ENCODE measurements at places on chromosomes 1 and 21.

GRCh38 chr1:176101951-176102642 lies 105.0 kb downstream of the COP1 start:
- no peak for DNase-seq

- DNase-seq, result no peak
These were observed 1.5 kb downstream of the LACTBL1 start for GRCh38 chr1:22971161-22971560.

DNA sequence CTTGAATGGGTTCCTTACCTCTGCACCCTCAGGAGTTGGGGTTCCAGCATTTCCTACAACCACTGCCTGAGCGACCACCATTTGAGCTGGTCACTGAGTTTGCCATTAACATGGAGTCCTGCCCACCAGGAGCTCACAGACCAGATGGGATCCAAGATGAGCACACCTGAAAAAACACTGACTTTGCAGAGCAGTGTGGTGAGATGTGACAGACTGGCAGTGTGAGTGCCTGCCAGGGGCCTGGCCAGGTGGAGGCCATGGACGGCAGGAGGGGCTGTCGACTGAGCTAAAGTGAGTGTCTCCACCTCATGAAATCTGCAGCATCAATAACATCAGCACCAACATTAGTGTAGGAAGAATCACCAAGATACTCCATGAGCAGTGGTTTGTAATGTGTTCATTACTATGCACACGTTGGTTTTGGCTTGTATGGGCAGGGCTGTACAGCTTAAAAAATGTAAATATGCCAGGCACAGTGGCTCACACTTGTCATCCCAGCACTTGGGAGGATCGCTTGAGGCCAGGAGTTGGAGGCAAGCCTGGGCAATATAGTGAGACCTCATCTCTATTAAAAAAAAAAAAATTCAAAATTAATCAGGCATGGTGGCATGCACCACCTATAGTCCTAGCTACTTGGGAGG lies 12.2 kb upstream of the MIXL1 start:
- no peak for DNase-seq

DNA sequence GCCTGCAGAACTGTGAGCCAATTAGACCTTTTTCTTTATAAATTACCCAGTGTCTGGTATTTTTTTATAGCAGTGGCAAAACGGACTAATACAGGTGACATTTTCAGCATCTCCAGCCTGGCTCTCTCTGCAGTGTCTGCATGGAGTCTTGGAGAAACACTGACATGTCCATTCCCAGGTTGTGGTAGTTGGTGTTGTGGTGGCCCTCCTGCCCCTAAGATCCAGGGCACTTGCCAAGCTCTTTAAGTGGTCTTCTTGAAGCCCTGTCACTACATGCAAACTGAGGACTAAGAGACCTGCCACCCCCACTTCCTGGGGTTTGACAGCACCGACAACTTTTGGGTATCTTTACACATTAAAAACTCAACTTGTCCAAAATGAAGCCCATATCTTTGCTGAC lies 419.4 kb downstream of the NPHP4 start:
- DNase-seq, result no peak

GRCh38 chr1:235642943-235643371 lies 6.6 kb downstream of the GNG4 start:
- DNase-seq, result no peak

DNA sequence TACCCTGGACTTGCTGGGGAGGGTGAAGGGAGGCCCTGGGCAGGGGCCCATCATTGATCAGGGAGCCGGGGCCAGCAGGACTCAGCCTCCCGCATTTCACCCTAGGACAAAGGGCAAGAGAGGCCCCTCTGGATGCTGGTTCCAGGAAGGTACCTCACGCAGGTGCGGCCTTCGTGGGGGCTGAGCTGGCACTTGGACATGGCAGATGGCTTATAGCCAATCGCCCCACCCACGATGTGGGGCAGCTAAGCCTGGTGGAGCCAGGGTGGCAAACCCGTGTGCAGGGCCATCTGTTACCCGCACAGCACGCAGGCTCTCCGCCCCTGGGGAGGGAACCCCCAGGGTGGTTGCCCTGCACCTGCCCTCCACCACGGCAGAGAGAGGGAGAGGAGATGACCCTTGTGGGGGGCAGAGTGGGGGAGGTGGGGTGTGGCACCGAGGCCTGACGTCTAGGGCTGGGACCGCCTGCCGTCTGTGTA lies 2.5 kb downstream of the TFF3 start:
- no peak for DNase-seq

- no peak for DNase-seq
These were observed 153.9 kb upstream of the LMO4 start for GRCh38 chr1:87174724-87175245.

- DNase-seq, result no peak
These were observed 123.0 kb downstream of the PCBP3 start for GRCh38 chr21:45766501-45766900.

GRCh38 chr1:69836971-69837636 lies 269.4 kb downstream of the LRRC7 start:
- DNase-seq, result no peak

- DNase-seq, result no peak
These were observed 175.3 kb downstream of the MAGI3 start for GRCh38 chr1:113565621-113566020.

DNA sequence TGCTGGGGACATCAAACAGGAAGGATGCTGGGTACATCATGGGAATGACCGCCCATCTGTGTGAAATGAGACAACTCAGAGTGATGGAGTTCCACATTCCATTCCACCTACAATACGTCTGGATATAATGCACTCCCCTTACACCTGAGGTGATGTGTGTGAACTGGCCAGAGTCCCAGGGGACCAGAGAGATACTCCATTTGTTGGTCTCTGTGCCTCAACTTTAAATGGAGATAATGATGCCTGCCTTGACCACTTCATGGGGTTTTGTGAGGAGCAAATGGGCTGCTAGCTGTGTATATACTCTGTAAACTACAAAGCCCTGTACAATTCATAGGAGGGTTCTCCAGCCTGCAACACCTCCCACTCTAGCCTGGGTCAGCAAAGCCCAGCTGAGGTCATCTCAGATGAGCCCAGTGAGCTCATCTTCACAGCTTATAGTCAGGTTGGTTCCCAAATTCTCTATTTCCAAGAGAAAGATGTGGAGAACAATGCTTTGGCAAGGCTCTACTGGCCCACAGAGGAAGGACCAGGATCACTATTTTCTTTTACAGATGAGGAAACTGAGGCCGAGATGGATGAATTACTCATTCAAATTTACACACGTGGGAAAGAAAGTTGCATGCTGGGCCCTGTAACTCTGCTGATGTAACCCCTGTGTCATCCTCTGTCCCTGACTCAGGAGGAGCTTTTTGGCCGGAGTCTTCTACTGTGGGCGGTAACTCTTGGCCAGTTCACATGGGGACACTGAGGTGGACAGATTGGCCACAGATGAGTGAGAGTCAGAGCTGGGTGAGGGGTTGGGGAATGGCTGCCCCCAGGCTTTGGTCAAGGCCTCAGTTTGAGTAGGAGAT lies 105.6 kb upstream of the GCLM start:
- no peak for DNase-seq

DNA sequence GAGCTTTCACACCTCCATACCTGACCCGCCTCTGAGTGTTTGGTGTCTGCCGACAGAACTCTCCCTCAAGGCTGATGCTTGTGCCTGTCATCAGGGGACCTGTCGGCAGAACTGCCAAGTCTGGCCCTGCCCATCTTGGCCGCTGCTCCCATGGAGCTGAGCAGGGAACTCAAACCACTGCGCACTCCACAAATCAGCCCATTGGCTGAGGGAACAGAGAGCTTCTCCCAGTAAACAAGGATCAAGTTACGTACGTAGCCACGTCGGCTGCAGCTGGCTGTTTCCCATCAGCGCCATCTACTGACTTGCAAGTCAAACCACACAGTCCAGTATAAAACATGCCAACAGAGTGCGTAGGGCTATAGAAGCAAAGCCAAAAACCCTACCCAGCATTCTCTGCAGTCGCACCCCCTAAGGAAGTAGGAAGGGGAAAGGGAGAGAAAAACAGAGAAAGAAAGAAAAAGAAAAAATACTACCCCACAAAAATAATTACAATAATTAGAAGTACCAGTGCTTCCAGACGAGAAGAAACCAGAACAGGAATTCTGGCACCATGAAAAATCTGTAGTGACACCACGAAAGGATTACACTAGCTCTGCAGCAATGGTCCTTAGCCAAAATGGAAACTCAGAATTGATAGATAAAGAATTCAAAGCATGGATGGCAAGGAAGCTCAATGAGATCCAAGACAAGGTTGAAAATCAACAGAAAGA lies 13.1 kb downstream of the KRTAP13-1 start:
- DNase-seq, result no peak

DNA sequence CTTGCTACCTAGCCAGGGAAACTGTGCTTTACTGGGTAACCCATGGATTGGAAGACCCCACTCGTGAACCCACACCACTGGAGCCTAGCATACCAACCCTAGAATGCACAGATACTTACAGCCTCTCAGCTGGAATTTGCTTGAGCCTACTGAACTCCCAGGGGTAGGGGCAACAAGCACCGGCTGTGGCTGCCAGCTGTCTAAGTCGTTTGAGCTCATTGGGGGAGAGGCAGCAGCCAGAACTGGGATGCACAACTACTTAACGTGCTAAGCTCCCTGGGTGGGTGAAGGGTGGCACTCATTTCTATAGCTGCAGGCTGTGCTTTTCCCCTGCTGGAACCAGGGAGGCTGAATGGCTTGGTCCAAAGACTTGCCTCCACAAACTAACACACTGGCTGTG lies 212.4 kb downstream of the ZNF648 start:
- no peak for DNase-seq

DNA sequence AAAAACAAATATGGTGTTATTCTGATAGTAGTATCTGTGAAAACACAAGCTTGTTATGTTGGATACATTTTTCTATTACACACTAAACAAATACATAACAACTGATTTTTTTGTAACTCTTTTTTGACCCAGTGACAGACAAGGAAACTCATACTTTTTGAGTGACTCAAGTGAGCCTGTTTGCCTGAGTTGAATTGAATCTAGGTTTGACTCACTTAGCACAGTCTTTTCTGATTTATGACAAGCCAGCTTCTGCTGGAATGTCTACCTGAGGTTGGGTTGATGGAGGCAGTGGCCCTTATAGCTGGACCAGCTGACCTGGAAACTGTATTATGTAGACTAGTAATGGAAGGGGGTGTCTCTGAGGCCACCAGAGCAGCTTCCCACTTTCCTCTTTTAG lies 4.2 kb upstream of the CLCA4 start:
- DNase-seq, result no peak

- no peak for DNase-seq
These were observed 61.6 kb downstream of the MAP3K21 start for GRCh38 chr1:233389169-233389568.

DNA sequence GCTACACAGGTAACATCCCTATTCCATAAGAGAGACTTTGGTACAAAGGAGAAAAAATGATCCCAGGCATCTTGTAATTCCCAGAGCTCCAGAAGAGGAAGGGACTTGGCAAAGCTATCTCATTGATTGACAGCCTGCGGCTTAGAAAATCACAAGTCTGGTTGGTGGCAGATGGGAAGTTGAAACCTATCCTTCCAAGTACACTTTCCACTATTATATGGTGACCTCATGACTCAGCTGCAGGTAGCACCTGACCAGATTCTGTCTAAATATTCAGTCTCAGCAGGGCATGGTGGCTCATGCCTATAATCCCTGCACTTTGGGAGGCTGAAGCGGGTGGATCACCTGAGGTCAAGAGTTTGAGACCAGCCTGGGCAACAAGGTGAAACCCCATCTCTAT lies 89.9 kb downstream of the TIAM1 start:
- DNase-seq, result no peak

DNA sequence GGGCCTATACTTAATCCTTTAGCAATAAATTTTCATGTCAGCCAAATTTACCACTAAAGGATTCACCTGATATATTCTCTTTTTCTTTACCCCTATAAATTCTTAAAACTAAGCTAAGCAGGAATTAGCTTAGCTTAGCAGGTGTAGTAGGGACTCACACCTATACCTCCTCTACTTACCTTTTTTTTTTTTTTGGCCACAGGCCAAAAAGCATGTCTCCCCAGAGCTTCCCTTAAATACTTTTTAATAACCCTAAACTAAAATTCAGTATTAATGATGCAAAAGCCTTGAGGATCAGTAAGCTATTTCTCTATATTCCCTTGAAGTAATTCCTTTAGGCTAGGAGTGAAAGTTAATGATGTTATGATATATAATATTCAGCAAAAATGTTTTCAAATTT lies 23.2 kb downstream of the PEA15 start:
- DNase-seq, result no peak
